ENCODE measurements at places on chromosomes 13 and 19.

GRCh38 chr19:11519138-11519537 lies 9.8 kb downstream of the ECSIT start:
- no peak for DNase-seq

DNA sequence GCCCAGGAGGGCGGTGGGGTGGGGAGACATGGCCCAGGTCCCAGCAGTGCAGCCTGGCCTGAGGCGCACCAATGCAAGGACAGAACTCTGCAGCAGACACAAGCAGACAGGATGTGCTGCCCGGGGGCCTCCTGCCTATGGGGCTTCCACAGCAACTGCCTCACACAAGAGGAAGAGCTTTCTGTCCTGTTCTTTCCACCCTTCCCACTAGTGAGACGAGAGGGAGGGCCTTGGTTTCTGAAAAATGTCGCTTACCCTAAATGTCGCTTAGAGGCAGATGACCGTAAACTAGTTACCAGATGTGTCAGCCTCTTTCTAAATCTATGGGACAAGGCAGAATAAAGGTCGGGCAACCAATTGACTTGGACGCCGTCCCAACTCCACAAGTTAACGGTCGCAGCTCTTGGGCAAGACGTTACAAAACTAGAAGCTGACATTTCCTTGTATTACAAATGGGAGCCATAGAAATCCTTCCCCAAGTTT lies at the start of gene LAIR1:
Gene LAIR1, minus strand, starts transcription at position 157 of the 483 bp plus-strand sequence. Its CDS starts 127 bp downstream, at position 30.
- DNase-seq: peak; percentile 46

DNA sequence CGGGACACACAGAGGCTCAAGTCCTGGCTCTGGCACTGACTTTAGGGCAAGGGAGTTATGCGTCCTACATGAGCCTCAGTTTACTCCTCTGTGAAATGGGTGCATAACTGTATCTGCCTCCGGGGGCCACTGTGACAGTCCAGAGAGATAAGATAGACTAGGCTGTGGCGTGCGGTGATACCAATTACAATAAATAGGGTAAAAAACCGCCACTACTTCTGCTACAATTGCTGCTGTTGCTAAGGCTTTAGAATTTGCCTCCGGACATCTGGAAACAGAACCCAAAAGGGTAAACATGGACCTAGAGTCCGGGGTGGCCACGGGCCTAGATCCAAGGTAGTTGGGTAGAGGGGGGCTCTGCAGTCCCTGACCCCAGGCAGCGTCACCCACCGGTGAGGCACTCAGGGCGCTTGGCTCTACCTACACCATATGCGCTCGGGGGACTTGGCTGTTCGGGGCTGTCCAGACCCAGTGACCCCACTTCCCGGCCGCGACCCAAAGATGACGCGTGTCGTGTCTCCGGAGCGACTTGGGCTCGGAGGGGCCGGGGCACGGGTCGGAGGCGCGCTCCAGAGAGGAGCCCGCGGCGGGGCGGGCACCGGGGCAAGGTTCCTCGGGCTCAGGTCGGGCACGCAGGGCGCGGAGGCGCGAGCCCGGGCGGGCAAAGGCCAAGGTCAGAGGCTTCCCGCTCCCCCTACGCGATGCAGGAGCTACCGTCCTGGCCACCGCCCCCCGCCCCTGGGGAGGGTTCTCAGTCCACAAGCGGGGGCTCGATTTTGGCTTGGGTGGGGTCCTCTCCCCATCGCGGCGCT lies 1.1 kb downstream of the INSR start:
- DNase-seq: no peak

DNA sequence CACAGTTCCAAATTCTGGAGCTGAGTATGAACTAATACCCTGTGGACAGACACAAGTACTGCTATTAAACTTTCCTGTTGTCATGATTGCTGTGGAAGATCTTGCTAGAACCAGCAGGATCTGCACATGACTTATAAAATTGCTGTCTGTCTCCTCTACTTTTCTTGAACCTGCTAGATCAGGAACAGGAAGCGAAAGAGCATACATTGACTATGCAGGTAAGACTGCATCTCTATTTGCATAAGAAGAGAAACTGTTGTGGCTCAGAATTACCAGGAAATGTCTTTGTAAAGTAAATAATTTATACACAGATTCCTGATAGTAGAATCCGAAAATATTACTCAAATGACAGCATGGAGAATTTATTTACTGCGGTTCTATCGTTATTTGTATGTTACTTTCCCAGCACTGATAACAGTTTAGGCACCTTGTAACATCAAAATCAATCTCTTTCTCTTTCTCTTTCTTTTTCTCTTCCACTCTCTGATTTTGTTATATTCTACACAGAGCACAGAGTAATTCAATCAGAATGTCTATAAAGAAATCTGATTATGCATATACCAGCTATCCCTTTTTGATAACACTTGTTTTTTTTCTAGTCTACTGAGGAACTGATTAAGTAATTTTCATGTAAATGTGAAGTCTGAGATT lies 226.5 kb downstream of the MYO16 start:
- DNase-seq: no peak

- no peak for DNase-seq
Measured at GRCh38 chr19:16895467-16896145, 6.8 kb downstream of the F2RL3 start.

DNA sequence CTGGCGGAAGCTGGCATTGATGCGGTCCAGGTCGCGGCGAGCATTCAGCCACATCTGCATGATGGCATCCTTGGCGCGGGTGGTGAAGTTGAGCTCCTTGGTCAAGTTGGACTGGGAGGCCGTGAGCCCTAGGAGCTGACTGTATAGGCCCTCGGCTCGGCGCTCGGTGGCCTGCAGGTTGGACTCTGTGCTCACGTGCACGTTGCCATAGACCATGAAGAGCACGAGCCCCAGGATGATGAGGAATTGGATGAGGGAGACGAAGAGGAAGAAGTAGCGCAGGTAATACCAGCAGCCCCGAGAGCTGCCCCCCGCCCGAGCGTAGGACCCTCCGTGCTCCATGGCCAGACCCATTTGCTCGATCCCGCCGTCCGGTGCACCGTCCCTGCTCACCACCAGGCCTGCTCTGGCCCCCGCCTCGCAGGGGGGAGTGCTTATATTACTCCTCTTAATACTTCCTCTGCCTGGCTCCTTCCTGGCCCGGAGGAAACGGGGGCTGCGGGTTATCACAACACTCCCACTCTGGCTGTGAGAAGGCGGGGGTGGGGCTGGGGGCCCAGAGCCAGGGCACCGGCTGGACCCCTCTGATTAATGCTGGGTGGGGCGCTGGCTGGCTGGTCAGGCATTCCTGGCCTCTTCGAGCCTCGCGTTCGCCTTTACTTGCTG lies at the start of gene PLVAP:
Gene PLVAP, minus strand, starts transcription at position 408 of the 666 bp plus-strand sequence. Its CDS starts 54 bp downstream, at position 354.
- no peak for DNase-seq

GRCh38 chr13:70424428-70424827 lies 316.2 kb upstream of the KLHL1 start:
- DNase-seq: no peak

GRCh38 chr13:41891119-41891518 lies 69.8 kb downstream of the VWA8 start:
- no peak for DNase-seq

- no peak for DNase-seq
Measured at GRCh38 chr13:20303636-20304035, 71.5 kb upstream of the GJB6 start.

DNA sequence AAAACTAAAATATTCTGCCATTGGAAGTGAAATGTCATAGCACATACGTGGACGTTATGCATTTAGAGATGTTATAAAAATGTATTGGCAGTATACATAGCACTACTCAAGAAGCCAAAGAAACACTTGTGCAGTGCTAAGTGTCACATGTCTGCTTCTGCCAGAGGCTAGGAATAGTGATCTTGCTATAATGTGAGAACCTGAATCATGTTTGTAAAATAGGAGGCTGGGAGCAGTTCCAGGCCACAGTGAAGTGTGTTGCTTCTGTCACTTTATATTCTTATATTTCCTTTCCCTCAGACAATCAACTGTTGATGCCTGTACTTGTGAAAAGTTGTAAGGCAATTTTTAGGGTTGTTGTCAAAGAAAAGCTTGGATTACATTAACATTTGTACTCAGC lies 3.4 kb downstream of the TRAPPC2B start:
- no peak for DNase-seq

DNA sequence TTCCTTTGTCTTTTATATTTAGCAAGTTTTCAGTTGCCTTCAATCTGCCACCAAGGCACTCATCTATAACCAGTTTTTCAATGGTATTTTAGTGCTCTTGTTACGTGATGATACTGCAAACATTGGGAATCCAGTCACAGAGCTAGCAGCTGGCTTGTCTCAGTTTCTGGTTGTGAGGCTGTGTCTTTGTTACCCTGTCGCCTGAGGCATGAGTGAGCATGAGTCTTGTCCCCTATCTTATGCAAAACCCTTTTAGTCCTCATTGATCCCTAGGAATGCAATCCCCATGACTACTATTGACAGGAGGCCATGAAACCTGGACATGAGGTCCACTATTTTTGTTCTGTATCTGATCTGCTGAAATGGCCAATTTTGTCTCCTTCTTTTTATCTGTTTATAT lies 391.0 kb downstream of the LMO7 start:
- no peak for DNase-seq

DNA sequence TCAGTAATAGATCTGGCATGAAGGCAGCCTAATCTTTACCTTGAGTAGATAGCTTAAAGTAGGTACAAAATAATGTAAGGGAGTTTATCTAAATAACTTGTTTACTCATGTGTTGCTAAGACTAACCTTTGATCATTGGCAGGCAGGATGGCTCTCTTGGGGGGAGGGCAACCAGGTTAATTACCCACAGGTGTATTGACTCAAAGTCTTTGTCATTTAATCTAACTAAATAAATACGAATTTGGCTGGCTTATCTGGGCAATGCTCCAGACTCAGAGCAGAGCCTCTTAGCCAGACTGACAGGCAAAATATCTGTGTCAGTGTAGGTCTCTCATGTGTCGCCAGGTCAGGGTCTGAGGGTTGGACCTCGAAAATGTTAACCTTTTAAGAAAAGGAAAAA lies 283.4 kb upstream of the KLHL1 start:
- DNase-seq: no peak

- no peak for DNase-seq
Measured at GRCh38 chr19:1854039-1854541, 5.8 kb upstream of the REXO1 start.

DNA sequence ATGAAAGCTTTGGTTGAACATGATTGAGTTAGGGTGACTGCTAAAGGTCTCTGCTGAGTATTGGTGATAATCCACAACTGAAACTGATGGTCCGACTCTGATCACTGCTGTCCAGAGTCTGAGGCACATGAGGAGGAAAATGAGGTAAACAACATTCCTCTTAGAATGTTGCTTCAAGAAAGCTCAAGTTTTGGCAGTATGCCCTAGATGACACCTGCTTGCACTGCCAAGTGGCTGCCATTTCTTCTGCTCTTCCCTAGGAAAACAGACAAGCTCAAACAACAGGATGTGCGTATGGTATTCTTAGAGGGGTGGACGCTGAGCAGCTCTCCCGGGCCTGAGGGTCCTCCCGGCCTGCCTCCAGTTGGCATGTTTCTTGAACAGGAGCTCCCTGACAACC lies 15.2 kb upstream of the MTIF3 start:
- no peak for DNase-seq

DNA sequence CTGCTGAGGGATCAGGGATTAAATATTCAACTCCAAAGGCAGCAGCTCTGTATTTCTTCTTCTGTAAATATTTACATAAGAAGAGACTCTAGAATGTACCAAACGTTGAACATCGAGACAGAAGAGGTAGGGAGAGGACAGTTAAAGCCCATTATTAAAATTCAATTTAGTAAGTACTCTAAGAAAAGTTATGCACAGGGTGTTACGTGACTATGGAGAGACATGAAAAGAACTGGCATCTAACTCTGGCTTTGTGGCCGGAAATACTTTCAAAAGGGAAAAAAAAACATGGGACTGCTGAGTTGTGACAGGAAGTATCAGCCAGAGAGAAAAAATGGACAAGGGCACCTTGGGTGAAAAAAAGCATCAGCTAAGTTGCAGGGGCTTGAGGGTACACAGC lies 36.7 kb downstream of the LNX2 start:
- no peak for DNase-seq

DNA sequence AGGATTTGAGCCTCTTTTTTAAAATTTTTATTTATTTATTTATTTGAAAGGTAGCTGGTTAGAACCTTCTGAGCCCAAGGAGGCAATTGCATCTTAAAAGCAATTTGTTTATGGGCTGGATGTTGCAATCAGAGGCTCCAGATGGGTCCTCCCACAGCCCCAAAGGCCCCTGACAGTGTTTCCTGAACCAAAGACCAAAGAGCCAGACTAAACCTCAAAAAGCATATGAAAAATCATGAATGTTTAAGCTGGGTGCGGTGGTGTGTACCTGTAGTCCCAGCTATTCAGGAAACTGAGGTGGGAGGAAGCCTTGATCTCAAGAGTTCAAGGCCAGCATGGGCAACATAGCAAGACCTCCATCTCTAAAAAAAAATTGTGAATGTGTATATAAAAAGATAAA lies 67.8 kb upstream of the RGCC start:
- no peak for DNase-seq

GRCh38 chr19:3544742-3545668 lies 6.0 kb downstream of the TEKTIP1 start:
- DNase-seq: peak; percentile 79

GRCh38 chr19:46009530-46010510 lies 13.0 kb downstream of the PGLYRP1 start:
- peak; percentile 72 for DNase-seq

DNA sequence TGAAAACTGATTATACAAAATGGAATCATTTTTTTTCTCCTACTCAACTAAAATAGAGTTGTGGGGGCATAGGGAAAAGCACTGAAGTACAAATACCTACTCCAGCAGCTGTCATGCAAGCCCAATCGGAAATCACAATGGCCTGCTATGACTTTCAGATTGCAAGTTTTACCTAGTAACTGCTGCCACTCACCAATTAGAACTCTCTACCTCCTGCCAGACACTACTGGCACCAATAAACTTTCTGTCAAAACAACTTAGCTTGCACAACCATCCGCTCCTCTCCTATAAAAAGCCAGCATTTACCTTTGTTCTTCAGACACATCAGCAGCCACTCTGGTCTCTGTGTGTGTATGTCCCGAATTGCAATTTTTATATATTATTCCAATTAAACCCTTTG lies 9.3 kb upstream of the TRPC4 start:
- DNase-seq: no peak

DNA sequence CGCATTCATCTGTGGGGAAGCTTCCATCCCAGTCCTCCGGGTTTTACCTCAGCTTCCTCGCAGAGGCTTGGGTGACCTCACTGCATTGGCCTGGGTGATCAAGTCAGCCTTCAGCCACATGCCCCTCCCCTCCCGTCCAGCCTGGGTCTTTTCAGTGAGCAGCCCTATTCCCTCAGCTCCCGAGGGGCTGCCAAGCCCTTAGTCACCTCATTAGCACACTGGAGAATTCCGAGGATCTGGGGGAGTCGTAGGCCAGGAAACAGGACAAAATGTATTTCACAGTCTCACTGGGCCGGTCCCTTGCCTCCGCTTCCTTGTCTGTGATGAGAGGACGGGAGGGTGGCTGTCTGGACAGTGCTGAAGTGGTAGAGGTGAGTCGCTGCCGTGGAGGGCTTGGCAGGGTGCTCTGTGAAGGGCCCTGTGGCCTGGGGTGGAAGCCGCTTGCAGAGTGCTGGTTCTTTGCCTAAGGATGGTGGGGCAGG lies 19.9 kb downstream of the KDM4B start:
- no peak for DNase-seq

- no peak for DNase-seq
Measured at GRCh38 chr13:99686157-99686572, 184.9 kb downstream of the TM9SF2 start.
